ENCODE measurements at places on chromosomes 5 and 9. TPM values are rescaled to one million over a fixed set of nuclear protein-coding genes. Genes with fewer than 3 reads are reported as not detected.

Gene SYK
- total RNA-seq = not detected

Gene DEPDC1B
- 1.6 TPM for total RNA-seq

Gene ZDHHC11
- 0.26 TPM for total RNA-seq

Gene GTF2H2C
- 24.4 TPM for total RNA-seq

Gene ELAVL2
- 0.26 TPM for total RNA-seq

Gene ADAMTS19
- total RNA-seq = not detected

Gene DAB2
- total RNA-seq = 118 TPM

Gene EPB41L4B
- total RNA-seq = 0.22 TPM

Gene PCDHGC5
- 0.52 TPM for total RNA-seq

Gene SPAG8
- not detected for total RNA-seq

Gene FLT4
- total RNA-seq = 533 TPM

Gene SLC4A9
- total RNA-seq = not detected

Gene IL17B
- not detected for total RNA-seq

Gene STKLD1
- 0.98 TPM for total RNA-seq

Gene ZSWIM6
- total RNA-seq = 12.7 TPM

Gene F12
- total RNA-seq = 0.77 TPM

Gene DDX4
- not detected for total RNA-seq

Gene GFM2
- 24.1 TPM for total RNA-seq

Gene GALNT12
- 0.43 TPM for total RNA-seq

Gene FOXD4L5
- 0.09 TPM for total RNA-seq

Gene PCDHA1
- total RNA-seq = under 0.01 TPM

Gene TRIP13
- 4.3 TPM for total RNA-seq

Gene KLHL3
- total RNA-seq = 48.6 TPM

Gene MARCHF11
- not detected for total RNA-seq

Gene PCDHB14
- total RNA-seq = 0.86 TPM

Gene EMB
- total RNA-seq = 0.11 TPM

Gene CSF2
- total RNA-seq = not detected

Gene PDZD2
- 0.33 TPM for total RNA-seq

Gene EFNA5
- 184 TPM for total RNA-seq

Gene HTR1A
- not detected for total RNA-seq

Gene ZNF454
- total RNA-seq = 0.11 TPM

Gene NUTM2F
- not detected for total RNA-seq

Gene DNAH5
- 0.17 TPM for total RNA-seq

Gene FAM78A
- 3.7 TPM for total RNA-seq

Gene FOXD4
- total RNA-seq = 0.17 TPM

Gene PCDHGB7
- 10.9 TPM for total RNA-seq

Gene SLC1A3
- not detected for total RNA-seq

Gene CTNND2
- total RNA-seq = not detected

Gene CCL21
- 1.4 TPM for total RNA-seq

Gene LHX3
- total RNA-seq = not detected

Gene FOXD1
- 0.09 TPM for total RNA-seq

Gene G3BP1
- total RNA-seq = 214 TPM

Gene PCDHA10
- total RNA-seq = 0.09 TPM

Gene HTR4
- not detected for total RNA-seq

Gene TAS2R1
- total RNA-seq = not detected

Gene CCL19
- total RNA-seq = not detected

Gene CCDC192
- not detected for total RNA-seq

Gene TICAM2
- 0.43 TPM for total RNA-seq

Gene CRHBP
- not detected for total RNA-seq

Gene SLC6A19
- not detected for total RNA-seq

Gene ALDOB
- total RNA-seq = 0.22 TPM

Gene OGN
- total RNA-seq = not detected

Gene OLFML2A
- 4.6 TPM for total RNA-seq

Gene NR4A3
- 0.76 TPM for total RNA-seq

Gene IFNB1
- not detected for total RNA-seq

All from dermis lymphatic vessel endothelial cell (primary cell).